SJCRH30 (cell line): ENCODE measurements at places on chromosomes 16 and 17.

GRCh38 chr17:43982171-43982570, 22.3 kb upstream of the NAGS start:
- DNase-seq, result no peak

DNA sequence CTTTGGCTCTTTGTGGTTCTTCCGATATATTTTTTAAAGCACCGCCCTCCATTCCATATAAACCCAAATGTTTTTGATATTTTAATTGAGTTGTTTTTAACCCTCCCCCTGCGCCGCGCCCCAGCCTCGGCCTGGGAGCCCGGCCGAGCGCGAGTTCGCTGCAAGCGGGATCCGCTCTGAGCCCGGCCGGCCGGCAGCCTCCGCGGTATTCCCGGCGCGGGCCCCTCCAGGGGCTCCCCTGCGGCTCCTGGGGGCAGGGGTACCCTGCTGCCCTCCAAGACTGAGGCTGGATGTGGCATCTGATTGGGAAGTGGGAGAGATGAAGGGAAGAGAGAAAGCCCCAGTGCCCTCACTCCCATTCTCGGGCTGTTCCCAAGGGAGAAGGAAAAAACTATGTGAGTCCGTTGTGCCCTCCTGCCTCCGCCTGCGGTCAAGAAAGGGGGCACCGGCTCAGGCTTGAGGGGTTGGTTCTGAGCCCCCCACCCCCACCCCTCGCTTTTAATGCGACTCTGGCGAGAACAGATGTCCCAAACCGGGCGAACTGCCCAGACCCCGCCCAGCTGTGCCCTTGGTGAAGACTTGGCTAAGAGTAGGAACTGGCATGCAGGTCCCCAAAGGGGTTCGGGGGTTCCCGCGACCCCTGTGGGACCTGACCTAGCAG, 8.6 kb downstream of the NEUROD2 start:
- DNase-seq, result no peak

GRCh38 chr16:20303012-20303411, 24.3 kb downstream of the GP2 start:
- DNase-seq, result no peak

- DNase-seq, result no peak
These were observed 102.3 kb downstream of the CYTH1 start for GRCh38 chr17:78679495-78680395.

- no peak for DNase-seq
These were observed 858 bp downstream of the NUBP1 start for GRCh38 chr16:10744370-10745030.

DNA sequence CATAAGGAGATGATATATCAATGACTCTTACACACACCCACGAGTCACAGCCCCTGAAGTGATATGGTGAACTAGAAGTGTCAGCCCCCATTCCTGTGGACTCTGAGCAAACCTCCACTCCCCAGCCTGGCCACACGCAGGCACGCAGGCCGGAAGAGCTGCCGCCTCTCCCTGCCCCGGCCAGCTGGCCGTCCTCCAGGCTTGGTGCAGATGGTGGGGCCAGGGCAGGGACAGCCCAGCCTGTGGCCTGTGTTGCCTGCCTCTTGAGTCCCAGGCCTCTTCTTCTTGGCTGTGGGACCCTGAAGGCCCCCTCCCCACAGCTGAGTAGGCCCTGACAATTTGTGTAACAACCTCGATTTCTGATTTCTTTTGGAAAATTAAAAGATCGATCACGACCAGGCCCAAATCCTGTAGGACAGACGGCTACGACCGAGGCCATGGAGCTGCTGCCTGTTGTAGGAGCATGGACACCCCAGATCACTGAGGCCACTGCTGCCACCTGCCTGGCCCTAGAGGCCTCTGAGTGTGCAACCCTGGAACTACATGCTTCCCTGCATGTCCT, 10.0 kb upstream of the MPRIP start:
- DNase-seq, result peak; percentile 93
